ENCODE measurements at places on chromosomes 13 and 19.

- DNase-seq, result no peak
Measured at GRCh38 chr13:110628477-110628793, 13.1 kb downstream of the NAXD start.

DNA sequence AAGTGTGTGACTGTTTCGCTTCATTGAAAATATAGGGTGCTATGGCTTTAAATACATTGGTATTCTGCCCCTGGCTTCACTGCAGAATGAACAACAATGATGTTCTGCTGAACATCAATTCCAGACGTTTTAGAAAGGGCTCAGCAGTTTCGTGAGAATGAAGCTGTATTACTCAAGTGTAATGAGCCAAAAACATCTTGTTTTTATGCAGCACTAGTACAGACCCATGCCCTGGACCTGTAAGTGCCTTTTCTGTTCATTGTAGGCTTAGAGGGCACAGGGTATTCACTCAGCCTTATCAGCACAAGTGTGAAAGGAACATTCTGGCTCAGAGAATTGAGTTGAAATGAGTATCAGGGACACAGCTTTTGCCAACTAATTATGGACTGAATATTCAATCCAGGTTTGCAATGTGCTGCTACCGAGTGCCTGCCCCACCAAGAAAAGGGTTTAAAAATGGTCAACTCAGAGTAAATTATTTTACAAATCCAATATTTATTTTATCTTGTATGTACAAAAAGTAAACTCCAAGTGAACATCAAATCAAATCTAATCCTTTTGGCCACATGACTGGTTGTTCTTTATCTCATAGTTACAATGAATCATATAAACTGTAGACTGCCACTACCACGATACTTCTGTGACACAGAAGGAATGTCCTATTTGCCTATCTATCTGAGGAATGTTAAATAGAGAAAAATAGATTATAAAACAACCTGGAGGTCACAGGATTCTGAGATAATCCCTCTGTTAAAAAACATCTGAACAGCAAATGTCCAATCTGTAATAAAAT is 362.8 kb downstream of the NALCN start:
- no peak for DNase-seq

DNA sequence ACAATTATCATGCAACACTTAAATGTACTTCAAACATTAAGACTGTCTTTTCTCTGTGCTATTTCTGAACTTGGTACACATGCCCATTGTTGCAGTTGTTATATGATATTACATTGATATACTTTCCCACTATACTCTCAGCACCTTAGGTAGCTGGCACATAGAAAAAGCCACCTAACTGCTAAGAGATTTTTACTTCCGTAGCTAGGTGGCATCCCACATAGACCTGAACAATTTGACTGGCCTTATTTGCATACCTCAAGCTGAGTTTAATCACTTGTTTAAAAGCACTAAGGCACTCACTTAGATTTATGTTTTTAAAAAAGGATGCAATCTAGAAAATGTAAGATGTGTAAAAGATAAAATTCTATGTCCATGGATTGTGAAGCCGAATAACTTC is 194.2 kb downstream of the POU4F1 start:
- no peak for DNase-seq

GRCh38 chr19:49677231-49677900 is at the start of gene PRMT1:
TSS of gene PRMT1 (plus strand) at chr19:49677271. CDS start at chr19:49677281, 10 bp downstream.
- DNase-seq, result peak; percentile 63

DNA sequence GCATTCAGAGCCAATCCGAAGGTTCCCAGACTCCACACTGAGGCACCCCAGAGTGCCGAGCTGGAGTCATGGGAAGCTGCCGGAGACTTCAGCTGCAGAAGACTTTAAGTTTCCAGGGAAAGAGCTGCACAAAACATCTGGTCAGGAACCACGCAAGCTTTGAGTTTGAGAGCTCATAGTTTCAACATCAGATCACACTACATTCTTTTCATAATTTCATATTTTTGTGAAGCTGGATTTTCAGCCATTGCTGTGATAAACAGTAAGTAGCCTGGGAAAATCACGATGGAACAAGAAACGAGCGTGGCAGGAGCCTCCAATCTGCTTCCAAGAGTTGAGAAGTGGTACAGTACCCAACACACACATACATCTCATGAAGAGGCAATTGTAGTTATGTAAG is 25.5 kb upstream of the ATP12A start:
- DNase-seq, result no peak

GRCh38 chr19:29273000-29273640 is 60.2 kb upstream of the UQCRFS1 start:
- DNase-seq, result no peak
